Fibroblast of upper back skin (primary cell): ENCODE measurements at places on chromosomes 11 and 22.

GRCh38 chr11:121777056-121777455, 324.3 kb upstream of the SORL1-AS1 start:
- DNase-seq = peak; percentile 74

GRCh38 chr22:30192427-30192826, 54.1 kb downstream of the LIF start:
- DNase-seq = no peak

DNA sequence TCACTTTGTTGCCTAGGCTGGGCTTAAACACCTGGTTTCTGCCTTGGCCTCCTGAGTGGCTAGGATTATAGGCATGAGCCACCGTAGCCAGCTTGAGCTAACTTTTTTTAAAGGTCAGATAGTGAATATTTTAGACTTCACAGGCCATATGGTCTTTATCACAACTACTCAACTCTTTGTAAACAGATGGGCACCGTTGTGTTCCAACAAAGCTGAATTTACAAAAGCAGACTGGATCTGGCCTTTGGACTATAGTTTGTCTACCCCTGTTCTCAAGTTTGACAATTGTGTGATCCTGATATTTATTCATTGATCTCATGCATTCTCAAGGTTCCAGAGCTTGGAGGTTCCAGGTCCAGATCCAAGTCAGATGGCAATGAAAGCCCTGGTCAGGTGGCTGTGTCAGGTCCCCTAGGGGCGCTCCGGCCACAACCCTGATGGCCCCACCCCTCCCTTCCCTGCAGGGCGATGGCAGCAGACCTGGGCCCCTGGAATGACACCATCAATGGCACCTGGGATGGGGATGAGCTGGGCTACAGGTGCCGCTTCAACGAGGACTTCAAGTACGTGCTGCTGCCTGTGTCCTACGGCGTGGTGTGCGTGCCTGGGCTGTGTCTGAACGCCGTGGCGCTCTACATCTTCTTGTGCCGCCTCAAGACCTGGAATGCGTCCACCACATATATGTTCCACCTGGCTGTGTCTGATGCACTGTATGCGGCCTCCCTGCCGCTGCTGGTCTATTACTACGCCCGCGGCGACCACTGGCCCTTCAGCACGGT, 15.8 kb downstream of the P2RY2 start:
- DNase-seq = no peak

DNA sequence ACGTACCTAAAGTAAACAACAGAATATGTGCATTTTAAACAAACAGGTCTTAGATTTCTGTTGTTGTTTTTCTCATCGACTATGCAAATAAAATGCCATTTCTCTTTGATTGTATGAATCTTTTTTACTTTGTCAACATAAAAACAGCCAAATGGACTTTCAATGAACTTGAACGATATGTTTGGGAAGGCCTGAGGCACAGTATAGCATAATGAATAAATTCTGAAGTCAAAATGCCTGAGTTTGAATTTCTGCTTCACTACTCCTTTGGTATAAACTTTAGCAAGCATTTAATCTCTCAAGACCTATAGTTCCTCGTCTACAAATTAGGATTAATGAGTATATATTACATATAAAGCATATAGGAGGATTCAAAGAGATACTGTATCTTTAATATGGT, 1369.9 kb upstream of the TENM4 start:
- no peak for DNase-seq

- no peak for DNase-seq
Measured at GRCh38 chr11:34929794-34930763, 13.7 kb downstream of the PDHX start.

DNA sequence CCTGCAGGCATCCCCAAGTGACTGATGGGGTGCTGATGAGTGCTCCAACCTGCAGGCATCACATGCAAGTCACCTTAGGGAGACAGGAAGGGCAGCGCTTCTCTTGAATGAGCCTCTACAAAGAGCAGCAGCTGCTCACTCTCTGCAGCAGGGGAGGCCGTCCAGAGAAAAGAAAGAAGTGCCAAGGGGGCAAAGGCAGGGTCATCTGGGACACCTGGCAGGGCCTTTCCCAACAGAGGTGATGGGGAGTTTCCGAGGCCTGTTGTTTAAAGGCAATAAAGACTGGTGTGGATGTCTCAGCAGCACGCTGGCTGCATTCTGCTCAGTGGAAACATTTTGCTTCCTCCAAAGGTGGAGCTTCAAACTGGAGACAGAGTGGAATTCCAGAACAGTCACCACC, 113.7 kb downstream of the ETS1 start:
- no peak for DNase-seq

- DNase-seq = no peak
Measured at GRCh38 chr11:96508861-96509260, 119.0 kb downstream of the JRKL start.

- no peak for DNase-seq
Measured at GRCh38 chr11:83151274-83151977, 5.5 kb upstream of the PCF11 start.

- DNase-seq = no peak
Measured at GRCh38 chr11:77090046-77090372, 12.6 kb upstream of the OMP start.

DNA sequence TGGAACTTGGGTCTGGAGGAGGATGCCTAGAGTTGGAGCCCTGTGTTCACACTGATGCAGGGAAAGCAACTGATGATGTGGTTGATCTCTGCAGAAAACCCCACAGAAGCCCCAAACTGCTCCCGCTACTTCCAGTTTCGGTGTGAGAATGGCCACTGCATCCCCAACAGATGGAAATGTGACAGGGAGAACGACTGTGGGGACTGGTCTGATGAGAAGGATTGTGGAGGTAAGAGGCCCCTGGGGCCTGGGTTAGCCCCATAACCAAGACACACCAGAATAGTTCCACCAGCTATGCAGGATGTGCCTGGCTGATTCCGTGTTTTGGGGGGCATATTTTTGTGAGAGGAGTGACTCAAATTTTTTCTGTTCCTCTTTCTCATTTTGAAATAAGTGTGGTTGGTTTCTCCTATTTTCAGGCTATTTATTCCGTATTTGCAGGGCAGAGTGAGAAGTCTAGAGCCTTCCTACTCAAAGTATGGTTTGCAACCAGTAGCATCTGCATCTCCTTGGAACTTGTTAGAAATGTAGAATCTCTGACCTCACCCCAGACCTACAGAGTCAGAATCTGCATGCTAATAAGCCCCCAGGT, 137.3 kb upstream of the SORL1-AS1 start:
- no peak for DNase-seq

- DNase-seq = no peak
Measured at GRCh38 chr11:98734686-98735085, 286.1 kb upstream of the CNTN5 start.

DNA sequence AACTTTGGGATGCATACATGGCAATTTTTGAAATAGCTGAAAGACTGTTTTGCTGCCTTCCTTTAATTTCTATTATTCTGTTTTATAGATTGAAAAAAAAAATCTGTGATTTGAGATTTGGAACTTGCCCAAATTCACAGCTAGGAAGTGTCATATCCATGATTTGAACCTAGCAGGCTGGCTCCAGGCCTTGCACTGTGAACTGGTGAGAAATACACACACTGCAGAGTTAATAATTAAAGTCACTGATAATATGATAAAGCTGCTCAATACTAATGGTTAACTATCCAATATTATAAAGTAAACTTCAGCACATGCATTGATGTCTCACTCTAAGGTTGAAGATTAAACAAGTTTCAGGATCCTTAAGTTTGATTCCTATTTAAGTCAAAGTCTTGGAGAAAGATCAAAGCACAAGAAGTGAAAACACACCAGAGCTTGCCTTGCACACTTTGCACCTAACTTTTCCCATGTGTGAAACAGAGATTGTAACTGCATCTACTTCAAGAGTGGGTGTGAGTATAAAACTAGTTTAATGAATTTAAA, 150.6 kb upstream of the CCDC179 start:
- no peak for DNase-seq

- DNase-seq = no peak
Measured at GRCh38 chr11:68013611-68014156, 3.6 kb downstream of the ALDH3B1 start.

DNA sequence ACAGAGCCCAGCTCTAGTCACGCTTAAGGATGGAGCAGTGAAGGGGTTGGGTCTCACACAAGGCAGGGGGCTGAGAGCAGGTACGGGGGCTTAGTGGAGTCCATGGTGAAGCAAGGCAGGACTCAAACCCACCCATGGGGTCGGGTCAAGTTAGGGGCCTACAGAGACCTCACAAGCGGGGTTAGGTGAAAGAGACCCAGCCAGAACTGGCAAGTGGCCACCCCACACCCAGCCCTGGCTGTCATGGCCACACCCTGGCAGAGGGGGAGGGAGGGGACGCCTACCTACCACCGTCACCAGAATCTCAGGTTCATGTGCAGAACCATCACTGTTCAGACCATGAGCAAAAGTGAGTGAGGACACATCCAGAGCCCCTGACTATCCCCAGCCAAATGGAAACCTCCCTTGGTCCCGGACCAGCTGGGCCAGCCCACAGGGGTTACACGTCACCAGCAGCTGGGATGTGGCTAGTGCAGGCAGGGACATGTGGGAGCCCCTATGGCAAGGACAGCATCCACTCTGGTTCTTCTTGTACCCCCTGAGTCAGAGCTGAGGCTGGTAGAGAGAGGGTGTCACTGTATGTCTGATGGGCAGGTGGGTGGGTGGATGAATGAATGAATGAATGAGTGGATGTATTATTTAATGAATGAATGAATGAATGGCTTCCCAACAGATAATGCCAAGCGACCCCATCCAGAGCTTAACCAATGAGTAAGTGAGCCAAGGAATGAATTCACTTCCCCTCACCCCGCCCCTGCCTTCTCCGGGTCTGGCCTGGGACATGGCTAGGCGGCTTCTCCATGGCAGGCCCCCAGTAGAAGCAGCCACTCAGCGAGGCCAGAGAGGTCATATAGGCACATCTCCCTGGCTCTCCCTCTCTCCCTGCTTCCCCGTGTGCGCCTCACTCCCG, 681.6 kb downstream of the TBC1D22A start:
- no peak for DNase-seq

DNA sequence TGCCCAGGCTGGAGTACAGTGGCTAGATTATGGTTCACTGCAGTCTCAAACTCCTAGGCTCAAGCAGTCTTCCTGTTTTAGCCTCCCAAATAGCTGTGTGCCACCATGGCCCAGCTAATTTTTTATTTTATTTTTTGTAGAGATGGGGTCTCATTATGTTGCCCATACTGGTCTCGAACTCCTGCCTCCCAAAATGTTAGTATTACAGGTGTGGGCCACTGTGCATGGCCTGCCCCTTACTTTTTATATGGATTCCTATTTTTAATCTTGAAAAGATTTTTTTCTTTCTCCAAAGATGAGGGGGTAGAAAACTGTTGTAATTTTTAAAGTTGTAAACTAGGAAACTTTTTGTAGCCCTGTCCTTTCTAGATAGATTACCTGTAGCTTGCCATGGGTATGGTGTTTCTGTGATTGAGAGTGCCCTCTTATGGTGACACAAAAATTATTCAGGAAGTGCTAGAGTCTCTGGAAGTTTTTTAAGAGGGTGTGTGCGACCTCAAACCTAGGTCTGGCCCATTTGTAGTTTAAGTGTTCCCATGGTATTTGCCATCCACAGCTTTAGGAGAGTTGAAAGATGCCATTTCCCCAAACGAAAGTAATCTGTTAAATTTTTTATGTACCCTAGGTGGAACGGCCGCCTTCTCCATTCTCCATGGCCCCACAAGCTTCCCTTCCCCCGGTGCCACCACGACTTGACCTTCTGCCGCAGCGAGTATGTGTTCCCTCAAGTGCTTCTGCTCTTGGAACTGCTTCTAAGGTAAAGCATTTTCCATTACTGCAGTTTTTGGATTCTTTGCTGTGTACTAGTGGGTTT, 32.4 kb downstream of the MCAM start:
- DNase-seq = peak; percentile 46

- no peak for DNase-seq
Measured at GRCh38 chr11:121134741-121135312, 33.8 kb downstream of the TECTA start.

DNA sequence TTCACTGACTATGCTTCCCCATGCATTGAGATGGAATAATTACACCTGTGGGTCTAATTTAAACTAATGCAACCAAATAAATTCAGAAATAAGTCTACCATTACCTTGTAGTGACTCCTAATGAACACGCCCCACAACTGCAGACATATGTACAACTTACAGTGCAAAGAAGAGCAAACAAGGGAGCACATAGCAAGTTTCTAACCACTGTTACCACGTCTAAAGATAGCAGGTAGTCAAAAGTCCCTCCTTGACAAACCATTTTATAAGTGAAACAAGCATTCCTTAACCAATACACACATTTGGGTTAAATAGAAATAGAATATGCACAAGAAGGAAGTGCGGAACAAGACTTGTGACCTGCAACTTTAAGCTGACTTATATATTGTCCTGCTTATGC, 20.6 kb downstream of the PHF21A start:
- DNase-seq = no peak

GRCh38 chr11:10695833-10696232, 2.3 kb upstream of the IRAG1 start:
- DNase-seq = no peak

DNA sequence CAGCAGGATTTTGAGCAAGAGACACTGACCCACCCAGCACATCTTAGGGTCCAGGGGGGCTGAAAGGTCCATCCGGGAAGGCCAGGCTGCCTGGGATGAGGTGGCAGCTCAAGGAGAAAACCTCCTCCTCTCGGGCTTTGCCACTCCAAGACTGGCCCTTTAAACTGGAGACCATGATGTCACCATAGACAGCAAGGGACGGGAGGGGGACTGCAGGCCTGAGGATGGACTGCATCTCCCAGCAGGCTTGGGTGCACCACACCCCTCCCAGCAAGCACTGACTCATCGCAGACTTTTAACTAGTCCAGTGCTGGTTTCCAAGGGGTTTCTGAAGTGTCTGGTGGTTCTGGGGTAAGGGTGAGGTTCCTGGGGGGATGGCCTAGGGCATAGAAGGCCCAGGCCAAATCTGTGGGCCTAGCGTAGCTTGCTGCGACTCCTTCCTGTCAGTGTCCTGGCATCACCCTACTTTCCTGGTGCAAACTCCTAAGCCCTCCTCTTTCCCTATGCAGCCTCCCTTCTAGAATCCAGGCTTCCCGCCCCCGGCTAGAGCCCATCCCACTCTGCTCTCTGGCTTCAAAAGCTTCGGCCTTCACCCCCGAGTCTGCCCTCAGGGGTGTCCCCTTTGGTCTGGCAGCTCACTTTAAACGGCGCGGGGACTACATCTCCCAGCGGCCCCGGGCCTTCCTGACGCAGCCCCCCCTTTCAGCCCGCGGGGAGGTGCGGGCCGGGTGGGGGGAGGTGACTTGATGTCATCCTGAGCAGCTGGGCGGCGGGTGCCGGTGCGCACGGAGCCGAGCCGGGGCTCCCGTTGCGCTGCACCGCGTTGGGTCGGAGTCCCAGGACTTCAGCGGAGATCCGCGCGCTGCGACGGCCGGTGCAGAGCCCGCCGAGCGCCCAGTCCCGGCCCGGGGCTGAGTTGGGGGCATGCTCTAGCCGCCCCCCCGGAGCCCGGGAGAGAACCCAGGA, at the start of gene PPP2R5B:
Gene PPP2R5B (plus strand): TSS at position 746 of the 966 bp plus-strand sequence. CDS start 1,046 bp downstream, outside the sequence.
- peak; percentile 94 for DNase-seq
